ENCODE measurements at places on chromosomes 3 and 15.
A peak's percentile ranks its signal among the peaks of the same experiment; 100 is the strongest.

DNA sequence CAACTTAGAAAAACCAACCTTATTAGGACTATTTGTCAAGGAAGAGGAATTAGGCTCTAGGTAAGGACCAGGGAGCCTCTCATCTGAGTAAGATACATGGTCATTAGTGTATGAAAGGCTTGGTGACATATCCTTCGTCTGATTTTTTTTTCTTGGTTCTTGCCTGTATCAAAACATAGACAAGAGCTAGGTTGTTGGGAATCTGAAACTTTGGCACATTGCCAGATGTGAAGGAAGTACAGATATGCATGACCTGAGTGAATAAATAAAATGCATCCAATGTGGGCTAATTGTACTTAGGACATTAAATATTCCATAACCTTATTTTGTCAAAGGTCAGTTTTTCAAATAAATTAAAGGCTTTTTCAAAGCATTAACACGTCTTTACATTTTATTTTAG, 151.8 kb downstream of the SYNPR start:
- no peak for DNase-seq

- DNase-seq: no peak
Observed at GRCh38 chr3:196737655-196738054, 2.0 kb upstream of the PAK2 start.

DNA sequence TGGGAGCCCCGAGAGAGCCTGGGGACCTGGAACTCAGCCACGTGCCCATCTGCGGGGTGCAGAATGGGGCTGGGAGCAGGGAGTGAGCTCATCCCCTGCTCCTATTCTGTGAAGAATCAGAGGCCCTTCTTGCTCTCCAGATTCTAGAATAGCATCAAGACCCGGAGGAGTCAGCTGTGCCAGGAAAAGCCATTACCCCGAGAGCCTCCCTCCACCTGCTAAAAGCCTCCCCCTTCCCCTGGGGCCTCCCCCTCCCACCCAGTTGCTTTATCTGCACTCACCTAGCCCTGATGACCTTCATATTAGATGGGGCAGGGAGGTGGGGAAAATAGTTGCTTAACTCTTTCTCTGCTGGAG, 23.1 kb downstream of the CCDC33 start:
- DNase-seq: no peak

GRCh38 chr3:123285066-123285465, 83.3 kb downstream of the SEC22A start:
- DNase-seq: no peak

- DNase-seq: no peak
Observed at GRCh38 chr15:85702321-85703101, 92.2 kb downstream of the KLHL25 start.

- no peak for DNase-seq
Observed at GRCh38 chr3:34998902-34999301, 640.4 kb upstream of the ARPP21 start.

DNA sequence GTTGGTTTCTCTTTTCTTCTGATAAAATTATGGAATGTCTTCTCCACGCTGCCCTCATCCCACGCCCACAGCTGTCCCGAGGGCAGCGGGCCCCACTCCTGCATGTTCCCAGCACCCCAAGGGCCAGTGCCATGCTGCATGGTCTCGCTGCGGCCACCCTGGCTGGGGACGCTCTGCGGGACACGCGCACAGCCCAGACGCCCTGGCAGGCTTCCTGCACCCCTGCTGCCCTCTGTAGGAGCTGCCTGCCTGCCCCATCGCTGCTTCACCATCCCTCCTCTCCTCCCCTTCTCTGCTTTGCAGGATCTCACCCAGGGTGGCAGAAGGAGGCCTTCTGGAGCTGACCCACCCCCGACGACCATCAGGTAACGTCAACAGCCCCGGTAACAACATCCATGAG, 22.8 kb downstream of the SLC6A1 start:
- DNase-seq: no peak

GRCh38 chr15:60757831-60758570, 279.1 kb upstream of the ICE2 start:
- no peak for DNase-seq

- DNase-seq: no peak
Observed at GRCh38 chr15:71295603-71296314, 180.5 kb downstream of the THSD4 start.

DNA sequence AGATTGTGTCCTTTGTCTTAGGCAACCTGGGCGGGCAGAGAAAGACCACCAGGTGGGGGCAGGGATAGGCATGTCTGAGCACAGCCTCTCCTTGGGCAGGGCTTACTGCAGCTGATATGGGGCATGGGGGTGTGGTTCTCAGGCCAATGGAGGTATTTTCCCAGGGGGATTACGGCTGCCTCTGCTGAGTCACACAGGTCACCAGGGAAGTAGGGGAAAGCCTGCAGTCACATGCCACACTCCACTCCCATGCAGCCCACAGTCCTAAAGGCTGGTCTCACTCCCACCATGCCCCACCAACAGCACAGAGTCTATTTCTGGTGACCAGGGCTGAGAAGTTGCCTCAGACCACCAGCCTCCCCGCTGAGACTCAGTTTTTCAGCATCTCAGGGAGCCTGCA, 466.4 kb downstream of the DIPK2A start:
- no peak for DNase-seq

- no peak for DNase-seq
Observed at GRCh38 chr3:37171144-37171543, 3.2 kb downstream of the LRRFIP2 start.

DNA sequence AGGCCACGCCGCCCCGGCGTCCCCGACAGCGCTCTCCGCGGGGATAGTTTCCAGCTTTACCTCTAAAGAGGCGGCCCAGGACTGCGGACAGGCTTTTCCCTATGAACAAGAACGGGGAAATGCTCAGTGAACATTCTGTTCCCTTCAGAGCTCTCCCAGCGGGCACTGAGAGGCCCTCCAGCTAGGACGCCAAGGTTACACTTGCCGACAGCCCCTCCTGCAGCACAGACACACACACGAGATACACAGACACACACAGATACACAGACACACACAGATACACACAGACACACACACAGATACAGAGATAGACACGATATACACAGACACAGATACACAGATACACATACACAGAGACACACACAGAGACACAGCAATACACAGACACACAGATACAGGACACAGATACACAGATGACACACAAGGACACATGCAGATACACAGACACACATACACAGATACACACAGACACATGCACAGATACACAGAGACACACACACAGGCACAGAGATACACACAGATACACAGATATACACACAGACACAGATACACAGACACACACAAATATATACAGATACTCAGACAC, 533 bp upstream of the OCA2 start:
- DNase-seq: no peak

- no peak for DNase-seq
Observed at GRCh38 chr3:31667582-31667981, 134.9 kb downstream of the STT3B start.

- no peak for DNase-seq
Observed at GRCh38 chr3:120057626-120058025, 36.6 kb downstream of the GSK3B start.

GRCh38 chr15:60568914-60569391, 90.0 kb upstream of the ICE2 start:
- no peak for DNase-seq

- DNase-seq: no peak
Observed at GRCh38 chr3:15989419-15989818, 185.1 kb upstream of the GALNT15 start.

- no peak for DNase-seq
Observed at GRCh38 chr15:49301562-49301961, 121.5 kb upstream of the FGF7 start.

DNA sequence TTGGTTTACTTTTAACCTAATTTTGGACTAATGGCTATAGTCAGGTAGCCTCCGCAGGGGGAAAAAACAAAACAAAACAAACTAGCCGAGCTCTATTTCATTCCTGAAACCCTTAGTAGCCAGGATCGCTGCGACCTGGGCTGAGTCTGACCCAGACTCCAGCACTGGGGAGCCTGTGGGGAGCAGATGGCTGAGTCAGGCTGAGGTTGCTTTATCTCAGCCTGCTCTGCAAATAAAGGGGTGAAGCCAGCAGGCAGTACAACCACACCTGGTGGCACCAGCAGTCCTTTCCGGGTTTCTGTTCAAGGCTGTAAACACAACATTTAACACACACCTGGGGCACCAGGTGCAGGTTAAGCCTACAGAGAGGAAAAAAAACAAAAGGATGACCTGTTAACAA, 27.3 kb downstream of the ABHD2 start:
- no peak for DNase-seq

DNA sequence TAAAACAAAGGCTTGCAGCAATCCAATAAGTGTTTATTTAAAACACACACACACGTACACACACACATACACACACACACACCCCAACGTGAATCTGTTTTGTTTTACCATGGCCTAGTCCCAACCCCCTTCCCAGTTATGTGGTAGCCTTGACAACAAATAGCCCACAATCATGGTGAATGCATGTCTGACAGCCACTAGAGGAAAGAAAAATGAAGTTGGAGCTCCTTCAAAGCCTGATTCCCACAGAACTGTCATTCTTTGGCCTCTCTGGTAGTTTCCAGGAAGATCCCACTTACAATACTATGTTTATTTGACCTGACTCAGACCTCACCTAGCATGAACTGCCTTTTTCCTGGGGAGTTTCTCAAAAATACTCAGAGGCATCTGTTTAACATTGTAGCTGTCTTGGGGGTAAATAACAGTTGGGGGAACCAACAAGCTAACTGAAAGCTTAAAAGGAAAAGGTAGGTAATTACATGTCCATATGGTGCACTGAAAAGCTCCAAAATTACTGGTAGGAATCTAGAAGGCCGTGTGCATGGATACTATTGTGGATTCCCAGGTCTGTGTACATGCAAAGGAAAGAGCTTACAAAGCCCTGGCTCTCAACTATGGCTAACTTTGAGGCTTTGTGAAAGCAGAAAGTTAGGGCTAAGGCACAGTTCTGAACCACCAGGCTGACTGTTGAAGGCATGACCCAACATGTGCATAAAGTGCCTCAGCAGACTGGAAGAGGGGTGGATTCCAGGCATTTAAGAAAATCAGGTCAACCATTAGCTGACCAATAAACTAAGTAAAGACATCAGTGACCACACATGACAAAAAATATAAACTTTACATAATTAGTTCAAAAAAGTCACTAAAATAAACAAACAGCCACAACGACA, 65.3 kb downstream of the FAIM start:
- DNase-seq: no peak

DNA sequence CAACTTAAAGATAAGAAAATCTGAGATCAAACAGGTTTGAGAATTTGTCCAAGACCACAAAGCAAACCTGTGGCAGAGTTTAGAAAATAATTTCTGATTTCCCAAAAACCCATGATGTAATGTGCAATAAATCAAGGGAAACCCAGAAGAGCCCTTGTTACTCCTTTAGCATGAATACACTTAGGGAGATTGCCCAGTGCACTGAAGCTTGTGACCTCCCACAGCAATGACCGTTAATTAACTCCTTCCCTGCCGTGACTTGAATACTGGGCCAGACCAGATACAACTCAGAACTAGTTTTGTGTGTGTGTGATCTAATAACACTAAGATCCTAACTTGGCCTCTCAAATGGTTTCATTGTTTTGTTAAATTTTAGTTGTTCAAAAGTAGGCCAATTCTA, 2.5 kb downstream of the PRKAR2A start:
- DNase-seq: no peak

GRCh38 chr15:89177633-89178306, 43.6 kb downstream of the RLBP1 start:
- DNase-seq: peak; percentile 86

GRCh38 chr3:64398476-64398875, 173.2 kb upstream of the PRICKLE2 start:
- DNase-seq: no peak

DNA sequence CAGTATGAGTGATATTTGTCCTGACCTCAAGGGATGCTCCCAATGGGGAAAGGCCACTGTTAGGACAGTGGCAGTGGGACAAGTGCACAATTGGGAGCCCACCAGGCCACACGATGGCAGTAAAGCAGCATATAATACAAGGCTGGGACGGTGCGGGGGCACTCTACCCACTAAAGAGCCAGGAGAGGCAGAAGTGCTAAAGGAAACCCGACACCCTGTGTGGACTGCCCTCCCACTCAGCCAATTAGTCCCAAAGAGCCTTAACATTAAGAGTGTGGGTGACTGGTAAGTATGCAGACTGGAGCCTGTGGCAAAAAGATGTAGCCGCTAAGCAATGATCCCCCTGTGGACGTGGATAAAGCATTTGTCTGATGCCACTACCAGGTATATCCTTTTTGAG, 8.2 kb upstream of the ZNF589 start:
- peak; percentile 90 for DNase-seq

- no peak for DNase-seq
Observed at GRCh38 chr3:101939361-101940049, 90.2 kb downstream of the NFKBIZ start.

DNA sequence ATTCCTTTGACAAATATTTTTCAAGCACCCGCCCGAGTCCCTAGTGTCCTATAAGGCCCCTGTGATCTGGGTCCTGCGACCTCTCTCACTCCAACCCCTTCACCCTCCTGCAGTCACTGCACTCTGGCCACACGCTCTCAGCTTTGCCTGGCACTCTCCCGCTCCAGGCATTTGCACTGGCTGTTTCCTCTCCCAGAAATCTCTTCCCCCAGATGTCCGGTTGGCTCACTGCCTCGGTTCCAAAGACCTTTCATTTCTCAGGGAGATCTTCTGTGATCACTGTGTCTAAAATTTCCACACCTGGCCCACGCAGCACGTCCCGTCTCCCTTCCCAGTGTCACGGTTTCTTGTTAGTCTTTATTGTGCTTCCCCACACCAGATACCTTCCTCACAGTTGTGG, 97.4 kb downstream of the WNT7A start:
- DNase-seq: no peak

- DNase-seq: no peak
Observed at GRCh38 chr3:117793622-117794265, 1084.2 kb downstream of the TUSC7 start.

- peak; percentile 92 for DNase-seq
Observed at GRCh38 chr3:14431917-14432834, 29.8 kb downstream of the SLC6A6 start.

- no peak for DNase-seq
Observed at GRCh38 chr3:58018892-58019742, 10.9 kb downstream of the FLNB start.

GRCh38 chr3:34793057-34793456, 846.3 kb upstream of the ARPP21 start:
- DNase-seq: no peak

DNA sequence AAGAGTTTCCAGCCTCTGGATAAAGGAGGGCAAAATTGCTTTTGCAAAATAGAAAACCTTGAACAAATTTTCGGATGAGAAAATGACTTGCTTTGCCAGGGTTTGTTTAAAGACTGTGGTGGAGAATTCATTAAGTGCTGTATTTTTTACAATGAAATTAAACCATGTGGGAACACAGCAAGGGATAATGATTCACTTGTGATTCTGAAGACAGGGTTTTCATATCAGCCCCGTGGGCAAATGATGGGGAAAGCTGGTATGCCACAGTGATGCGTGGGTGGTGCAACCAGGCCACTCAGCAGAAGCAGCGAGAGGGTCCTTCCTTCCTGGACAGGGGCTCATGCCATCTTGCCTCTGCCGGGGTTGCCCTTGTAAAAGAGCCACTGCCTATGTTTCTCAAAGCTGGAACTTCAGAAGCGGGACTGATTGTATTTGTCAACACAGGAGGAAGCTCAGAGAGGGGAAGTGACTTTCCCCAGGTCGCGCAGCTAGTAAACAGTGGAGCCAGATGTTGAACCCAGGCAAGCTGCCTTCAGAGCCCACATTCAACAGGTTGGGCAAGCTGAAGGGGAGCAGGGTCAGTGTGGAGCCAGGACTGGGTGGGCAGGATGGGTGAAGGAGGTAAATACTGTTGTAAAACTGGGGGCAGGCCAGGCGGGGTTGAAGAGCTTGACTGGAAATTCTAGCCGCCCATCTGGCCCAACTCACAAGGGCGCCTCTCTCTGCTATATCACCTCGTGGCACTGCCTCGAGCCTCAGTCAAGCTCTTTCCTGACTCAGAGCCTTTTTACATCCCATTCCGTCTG, 79.1 kb downstream of the TOP2B start:
- no peak for DNase-seq

All from Ammon's horn (tissue), 1 donor.